ENCODE measurements at places on chromosomes 16 and 17.

GRCh38 chr16:54286366-54287130 lies at the start of gene IRX3:
IRX3 (minus strand) TSS chr16:54286787; CDS start chr16:54286050, 737 bp downstream.
- DNase-seq, result peak; percentile 96

DNA sequence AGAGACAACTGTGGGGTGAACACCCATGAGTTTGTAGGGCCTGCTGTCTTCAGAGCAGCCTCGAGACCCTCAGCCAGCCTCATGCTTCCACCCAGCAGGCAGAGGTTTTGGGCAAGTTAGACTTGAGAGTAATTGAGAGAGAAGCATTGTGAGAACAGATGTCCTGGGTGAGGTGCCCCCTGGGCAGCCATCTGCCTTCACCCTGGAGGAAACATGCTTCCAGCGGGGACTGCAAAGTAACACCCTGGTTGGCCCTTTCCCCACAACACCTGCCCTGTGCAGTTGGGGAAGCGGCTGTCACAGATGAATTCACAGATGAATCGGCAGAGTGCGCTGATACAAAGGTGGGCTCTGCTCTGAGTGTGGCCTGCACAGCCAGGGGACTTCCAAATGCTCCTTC lies 23.4 kb downstream of the ATPAF2 start:
- no peak for DNase-seq

DNA sequence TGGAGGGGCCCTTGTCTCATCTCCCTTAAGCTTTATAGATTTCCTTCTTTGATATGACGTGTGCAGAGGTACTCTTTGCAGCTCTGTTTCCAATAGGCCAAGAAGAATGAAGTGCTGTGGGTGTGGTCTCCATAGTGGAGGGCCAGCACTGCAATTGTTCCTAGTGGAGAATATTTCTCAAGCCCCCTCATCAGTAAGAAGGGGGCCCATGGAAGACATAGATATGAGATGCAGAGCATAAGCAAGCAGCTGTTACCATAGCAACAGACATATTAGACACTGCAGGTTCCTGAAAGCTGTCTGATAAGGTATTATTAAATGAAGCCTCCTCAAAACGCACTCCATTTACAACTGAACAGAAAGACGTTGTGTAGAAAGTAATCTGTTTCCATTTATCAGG lies 240.7 kb downstream of the ZFHX3 start:
- DNase-seq, result no peak

DNA sequence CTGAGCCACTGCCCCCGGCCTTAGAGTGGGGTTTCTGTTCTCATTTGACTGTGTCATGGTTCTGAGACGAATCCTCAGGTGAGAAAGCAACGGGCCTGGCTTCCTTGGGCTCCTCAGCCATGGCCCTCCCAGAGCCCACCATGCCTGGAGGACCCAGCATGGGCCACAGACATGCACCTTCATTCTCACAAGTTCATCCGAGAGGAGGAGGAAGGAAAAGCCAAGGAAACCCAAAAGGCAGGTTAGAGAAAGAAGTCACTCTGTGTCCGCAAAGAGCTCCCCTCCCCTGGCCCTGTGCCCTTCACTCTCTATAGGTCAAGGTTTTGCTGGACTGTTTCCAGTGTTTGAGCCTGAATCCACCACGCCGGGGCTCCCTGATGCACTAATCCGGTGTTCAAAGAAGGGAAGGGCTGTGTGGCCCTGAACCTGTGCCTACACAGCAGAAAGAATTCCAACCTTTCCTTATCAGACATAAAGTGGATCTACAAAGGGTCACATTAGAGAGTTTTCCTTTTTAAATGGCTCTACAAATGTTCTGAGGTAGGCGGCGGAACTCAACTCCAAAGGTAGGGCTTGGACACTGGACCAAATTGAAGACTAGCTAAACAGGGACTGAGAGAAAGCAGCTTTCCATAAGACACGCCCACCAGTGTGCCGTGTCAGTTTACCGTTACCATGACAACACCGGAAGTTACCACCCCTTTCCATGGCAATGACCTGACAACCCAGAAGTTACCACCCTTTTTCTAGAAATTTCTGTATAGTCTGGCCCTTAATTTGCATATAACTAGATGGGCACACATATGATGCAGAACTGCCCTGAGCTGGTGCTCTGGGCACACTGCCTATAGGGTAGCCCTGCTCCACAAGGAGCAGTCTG lies 15.9 kb upstream of the PECAM1 start:
- peak; percentile 51 for DNase-seq

GRCh38 chr16:55261301-55261700 lies 62.7 kb upstream of the IRX6 start:
- no peak for DNase-seq

- no peak for DNase-seq
Observed at GRCh38 chr17:64055183-64056142, 35.0 kb upstream of the ICAM2 start.

DNA sequence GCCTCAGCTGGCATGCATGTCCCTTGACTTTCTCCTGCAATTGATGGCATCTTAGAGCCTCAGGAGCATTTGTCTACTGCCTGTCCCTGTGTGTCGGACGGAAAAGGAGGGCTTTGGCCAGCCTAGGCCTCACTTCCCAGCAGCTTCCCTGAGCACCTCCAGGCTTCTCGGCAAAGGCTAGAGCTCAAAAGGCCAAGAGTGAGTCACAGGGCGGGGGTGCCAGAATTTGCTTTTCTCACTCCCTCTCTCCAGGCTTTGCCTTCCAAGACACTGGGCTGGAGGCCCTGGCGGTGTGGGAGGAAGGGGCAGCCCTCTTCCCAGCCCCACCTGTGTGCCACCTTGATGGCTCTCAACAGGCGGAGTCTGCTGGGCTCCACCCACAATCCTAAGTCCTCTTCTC lies 107.3 kb upstream of the MAF start:
- no peak for DNase-seq

- no peak for DNase-seq
Observed at GRCh38 chr17:78488867-78489634, 88.1 kb downstream of the DNAH17 start.

DNA sequence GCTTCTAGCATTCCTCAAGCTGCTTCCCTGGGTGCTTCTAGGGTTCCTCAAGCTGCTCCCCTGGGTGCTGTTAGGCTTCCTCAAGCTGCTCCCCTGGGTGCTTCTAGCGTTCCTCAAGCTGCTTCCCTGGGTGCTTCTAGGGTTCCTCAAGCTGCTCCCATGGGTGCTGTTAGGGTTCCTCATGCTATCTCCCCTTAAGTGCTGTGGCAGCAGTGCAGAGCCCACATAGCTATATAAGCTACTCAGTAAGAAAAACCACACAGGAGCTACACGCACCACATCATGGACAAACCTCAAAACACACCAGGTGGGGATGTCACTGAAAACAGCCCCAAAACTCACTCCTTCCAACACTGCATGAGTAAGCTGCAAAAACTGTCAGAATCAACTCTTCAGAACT lies 35.2 kb downstream of the ANKRD11 start:
- DNase-seq, result no peak

DNA sequence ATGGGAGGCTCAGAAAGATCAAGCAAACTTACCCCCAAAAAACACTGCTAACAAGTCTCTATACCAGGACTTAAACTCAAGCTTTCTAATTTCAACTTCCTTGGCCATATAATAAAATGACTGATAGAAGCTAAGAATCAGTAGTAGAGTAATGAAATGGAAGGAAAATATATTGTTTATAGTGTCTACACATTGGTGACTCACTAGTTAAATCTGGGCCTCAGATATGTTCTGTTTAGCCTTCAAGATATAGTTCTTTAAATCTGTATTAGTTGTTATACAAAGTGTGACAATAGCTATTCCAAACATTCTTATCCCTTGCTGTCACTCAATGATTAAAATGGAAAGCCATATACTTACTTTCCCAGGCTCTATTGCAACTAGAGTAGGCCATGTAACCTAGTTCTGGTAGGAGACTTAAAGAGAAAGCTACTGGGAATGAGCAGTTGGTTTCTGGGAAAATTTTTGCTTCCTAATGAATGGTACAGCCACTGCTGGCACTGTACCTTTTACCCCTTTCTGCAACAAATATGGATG lies 18.3 kb downstream of the SSH2 start:
- DNase-seq, result no peak

- no peak for DNase-seq
Observed at GRCh38 chr17:65037157-65037556, 19.4 kb downstream of the GNA13 start.

DNA sequence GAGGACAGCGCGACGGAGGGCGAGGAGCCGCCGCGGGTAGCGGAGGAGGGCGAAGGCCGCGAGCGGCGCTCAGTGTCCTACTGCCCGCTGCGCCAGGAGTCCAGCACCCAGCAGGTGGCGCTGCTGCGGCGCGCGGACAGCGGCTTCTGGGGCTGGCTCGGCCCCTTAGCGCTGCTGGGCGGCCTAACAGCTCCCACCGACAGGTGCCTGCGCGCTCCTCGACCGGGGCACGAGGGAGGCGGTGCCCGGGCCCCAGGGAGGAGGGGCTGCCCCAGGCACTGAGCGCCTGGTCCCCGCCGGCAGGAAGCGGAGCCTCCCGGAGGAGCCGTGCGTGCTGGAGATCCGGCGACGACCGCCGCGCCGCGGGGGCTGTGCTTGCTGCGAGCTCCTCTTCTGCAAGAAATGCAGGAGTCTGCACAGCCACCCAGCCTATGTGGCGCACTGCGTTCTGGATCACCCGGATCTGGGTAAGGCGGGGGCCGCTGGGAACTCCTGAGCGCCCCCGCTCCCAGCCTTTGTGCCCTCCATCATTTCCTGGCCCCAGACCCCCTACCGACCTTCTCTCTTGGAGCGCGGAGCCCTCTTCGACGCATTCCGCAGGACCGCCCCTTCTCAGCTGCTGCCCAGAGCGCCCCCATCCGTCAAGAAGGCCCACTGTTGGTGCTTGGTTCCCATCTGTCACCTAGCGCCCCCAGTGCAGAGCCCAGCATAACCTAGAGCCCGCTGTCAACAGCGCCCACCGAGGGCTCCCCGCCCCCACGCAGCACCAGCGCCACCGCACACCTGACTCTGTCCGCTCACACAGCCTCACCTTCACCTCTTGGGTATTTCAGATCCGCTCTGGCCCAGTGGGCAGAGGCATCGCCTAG lies 3.7 kb downstream of the C17orf50 start:
- DNase-seq, result peak; percentile 95

DNA sequence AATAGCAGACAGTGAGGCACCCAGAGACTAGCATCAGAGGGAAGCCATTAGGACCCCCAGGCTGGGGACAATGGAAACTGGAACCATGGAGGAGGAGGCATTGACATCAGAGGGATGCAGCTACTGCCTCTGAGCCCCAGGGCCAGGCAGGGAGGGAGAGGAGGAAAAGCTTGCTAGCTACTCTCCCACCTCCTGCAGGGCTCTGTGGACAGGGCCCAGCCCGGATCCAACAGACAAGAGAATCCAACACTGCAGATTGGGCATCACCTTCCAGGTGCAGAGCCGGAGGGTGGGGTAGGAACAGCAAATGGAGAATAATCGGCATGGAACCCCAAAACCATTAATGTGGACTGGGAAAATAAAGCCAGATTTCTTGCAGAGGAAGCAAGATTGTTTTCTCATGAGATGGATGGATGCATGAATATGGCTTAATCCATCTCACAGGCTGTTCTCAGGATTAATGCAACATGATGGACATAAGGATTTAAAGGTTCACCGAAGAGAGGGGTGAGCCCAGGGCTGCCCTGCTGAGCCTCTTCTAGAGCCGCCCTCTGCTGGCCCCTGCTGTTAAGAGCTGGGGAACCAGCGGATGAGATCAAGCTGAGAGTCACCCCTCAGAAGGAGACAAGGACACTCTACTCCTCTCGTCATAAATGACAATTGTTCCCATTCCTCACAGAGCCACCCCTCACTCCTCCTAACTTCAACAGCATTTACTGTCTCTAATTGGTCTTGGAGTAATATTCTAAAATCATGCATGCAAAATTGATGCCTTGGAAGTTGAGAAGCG lies 48.8 kb downstream of the DNAH3 start:
- DNase-seq, result no peak

GRCh38 chr16:51440131-51440889 lies 289.2 kb upstream of the SALL1 start:
- DNase-seq, result no peak

DNA sequence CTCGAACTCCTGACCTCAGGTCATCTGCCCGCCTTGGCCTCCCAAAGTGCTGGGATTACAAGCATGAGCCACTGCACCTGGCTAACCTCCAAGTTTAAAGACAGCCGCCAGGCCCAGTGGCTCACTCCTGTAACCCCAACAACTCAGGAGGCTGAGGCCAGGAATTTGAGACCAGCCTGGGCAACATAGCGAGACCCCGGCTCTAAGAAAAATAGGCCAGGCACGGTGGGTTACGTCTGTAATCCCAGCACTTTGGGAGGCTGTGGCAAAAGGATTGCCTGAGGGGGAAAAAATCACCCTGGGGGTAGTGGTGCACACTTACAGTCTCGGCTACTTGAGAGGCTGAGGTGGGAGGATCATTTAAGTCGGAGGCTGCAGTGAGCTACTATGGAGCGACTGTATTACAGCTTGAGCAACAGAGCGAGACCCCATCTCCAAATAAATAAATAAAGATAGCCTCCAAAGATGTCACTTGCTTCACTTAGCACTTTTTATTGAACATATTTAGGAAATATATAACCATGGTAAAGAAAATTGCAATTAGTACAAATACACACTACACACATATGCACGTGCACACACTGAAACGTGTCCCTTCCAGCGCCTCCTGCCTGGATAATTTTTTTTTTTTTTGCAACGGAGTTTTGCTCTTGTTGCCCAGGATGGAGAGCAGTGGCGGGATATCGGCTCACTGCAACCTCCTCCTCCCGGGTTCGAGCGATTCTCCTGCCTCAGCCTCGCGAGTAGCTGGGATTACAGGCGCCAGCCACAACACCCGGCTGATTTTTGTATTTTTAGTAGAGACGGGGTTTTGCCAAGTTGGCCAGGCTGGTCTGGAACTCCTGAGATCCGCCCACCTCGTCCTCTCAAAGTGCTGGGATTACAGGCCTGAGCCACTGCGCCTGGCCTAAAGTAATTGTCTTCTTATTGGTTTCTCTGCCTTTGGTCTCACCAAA lies 1.4 kb upstream of the BCKDK start:
- no peak for DNase-seq

DNA sequence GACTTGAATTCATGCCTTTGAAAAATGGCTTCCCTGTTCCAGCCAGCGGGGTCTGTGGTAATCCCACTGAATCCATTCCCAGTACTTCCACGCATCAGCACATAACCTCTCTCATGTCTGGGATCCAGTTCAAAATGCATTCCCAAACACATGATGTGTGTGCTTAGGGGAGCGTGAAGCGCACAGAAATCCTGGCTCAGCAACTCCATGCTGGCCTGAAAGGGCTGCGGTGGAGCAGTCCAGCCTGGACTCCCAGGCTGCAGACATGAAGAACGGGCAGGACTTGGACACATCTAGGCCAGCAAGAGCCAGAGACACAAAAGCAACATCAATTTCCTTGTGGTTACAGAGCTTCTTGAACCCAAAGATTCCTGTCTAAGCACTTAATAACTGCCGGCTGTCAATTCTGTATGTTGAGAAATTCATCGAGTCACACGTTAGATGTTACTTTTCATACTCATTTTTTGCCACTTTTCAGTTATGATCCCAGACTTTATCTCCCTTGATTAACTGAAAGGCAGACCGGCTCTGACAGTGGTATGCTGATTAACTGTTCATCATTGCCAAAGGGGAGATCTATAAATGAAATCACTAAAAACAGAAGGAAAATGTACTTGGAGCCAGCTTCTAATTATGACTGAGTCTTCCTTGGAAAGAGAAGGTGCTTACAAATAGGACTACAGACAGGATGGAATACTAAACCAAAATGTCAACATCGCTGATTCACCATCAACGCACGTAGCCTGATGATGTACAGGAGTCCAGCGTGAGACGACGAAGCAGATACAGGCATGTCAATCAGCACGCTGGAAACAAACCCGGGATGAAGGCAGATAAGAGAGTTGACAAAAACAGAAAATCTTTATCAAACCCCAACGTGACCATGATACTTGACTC lies 23.0 kb downstream of the NSMCE1 start:
- no peak for DNase-seq

- peak; percentile 7 for DNase-seq
Observed at GRCh38 chr17:44610871-44611270, 45.4 kb upstream of the MEIOC start.

GRCh38 chr17:48734333-48735061 lies 5.9 kb upstream of the HOXB13 start:
- DNase-seq, result no peak
